Naive B cell (primary cell): ENCODE measurements at places on chromosomes 16 and 17. TPM values are rescaled to one million over a fixed set of nuclear protein-coding genes. Genes with fewer than 3 reads are reported as not detected.

DNA sequence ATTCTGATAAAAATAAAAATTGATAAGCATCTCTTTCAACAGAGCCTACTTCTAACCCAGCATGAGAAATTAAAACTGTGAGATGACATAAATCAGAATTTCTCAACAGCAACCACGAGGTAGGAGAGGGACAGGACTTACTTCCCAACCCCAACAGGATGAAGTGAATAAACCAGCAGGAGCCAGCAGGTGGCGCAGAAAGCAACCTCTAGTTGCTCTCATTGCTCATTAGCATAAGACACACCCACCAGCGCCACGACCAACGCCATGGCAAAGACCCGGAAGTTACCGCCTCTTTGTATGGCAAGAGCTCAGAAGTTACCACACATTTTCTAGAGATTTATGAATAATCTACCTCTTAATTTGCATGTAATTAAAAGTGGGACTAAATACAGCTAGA lies 189.4 kb upstream of the CDH8 start:
- H3K27me3 ChIP-seq = no peaks in the 10 kb centered on the region
- H3K4me3 ChIP-seq = no peak overlapping the region
- no peaks in the 10 kb centered on the region for H3K4me1 ChIP-seq
- no peak overlapping the region for H3K27ac ChIP-seq
- H3K36me3 ChIP-seq = no peaks in the 10 kb centered on the region

GRCh38 chr16:84048270-84048669 lies 5.7 kb upstream of the SLC38A8 start:
- no peaks in the 10 kb centered on the region for H3K4me1 ChIP-seq
- no peak for DNase-seq
- peaks cover 9% of the 10 kb centered on the region for H3K36me3 ChIP-seq
- no peak overlapping the region for H3K27ac ChIP-seq
- H3K27me3 ChIP-seq = peaks cover 6% of the 10 kb centered on the region

DNA sequence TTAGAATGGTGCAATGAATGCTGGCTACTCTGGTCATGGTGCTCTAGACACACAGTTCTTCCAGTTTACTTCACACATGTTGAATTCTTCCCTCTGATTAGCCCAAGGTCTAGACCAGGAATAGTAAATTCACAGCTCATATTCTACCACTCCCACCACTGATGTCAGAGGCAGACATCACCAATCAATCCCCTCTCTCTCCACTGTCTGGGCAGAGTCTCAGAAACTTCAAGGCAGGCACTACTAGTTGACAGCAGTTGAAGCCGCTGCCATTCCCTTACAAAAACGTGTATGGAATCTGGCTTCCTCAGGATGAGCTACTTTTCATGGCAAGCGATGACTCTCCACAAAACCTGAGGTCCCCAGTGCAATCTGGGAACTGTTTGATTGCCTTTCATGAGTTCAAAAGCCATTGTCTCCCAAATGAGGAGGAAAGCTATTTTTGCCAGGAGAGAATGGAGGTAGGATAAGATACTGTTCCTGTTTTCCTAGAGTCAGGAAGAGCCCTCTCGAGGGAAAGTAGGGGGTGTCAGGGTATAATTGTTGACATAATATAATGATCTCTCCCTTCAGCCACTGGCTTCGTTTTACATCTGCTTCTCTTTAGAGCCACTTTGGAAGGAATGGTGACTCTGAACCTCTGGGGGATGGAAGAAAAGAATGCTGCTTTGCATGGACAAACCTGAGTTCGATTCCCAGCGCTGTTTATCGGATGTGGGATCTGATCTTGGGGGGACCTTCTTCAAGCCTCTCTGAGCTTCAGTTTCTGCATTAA lies 90.0 kb downstream of the FOXL1 start:
- peaks cover 9% of the 10 kb centered on the region for H3K27me3 ChIP-seq
- H3K36me3 ChIP-seq = no peaks in the 10 kb centered on the region
- no peak overlapping the region for H3K27ac ChIP-seq
- no peaks in the 10 kb centered on the region for H3K4me1 ChIP-seq

DNA sequence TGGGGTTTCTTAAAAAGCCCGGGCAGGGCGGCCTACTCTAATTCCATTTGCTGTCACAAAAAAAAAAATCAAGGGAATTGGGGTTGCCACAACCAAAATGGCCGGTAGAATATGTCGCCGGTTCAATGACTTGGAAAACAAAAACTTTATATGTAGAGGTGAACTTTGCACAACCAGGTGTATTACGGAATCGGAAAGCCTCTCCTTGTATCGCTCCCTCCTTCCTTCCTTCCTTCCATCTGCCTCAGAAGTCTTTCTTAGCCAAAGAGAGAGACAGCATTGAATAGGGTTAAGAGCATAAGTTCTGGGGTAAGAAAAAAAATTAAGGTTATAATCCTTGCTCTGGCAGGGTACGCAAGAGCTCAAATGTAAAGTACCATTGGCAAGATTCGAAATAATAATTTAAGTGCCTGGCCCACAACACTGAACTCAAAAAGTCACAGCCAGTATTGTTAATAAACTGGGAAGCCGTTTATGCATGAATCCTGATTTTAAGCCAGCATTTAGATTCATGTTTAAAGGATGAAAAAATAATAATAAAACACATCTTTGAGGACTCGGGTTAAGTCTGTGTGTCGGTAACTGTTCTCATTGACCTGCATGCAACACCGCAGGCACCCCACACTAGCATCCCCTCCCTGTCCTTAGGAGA lies 522 bp upstream of the GLG1 start:
- no peak for DNase-seq
- peak overlapping the region; percentile 86 for H3K27ac ChIP-seq
- H3K4me1 ChIP-seq = peaks cover 43% of the 10 kb centered on the region
- H3K4me3 ChIP-seq = peak overlapping the region; percentile 95
- H3K36me3 ChIP-seq = no peaks in the 10 kb centered on the region

DNA sequence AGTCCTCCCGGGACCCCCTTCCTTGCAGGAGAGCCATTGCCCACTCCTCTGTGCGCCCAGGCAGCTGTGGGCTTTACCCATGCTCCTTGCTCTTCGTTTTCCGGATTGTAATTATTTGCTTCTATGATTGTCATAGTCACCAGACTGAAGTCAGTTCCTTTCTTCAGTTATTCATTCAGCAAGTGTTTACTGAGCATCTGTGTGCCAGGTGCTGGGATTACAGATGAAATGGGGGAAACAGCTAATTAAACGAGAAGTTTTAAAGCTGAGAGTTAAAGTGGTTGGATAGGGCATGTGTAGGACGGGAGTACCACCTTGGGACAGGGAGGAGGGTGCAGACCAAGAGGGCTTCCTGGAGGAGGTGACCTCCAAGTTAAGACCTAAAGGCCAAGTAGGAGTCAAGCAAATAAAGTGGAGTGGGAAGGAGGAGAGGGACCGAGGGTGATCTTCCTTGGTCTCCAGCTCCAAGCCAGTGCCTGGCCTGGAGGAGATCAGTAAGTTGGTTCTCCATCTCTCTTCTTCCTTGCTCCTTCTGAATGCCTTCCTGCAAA lies 126.6 kb downstream of the OR1D5 start:
- no peak overlapping the region for H3K27ac ChIP-seq
- H3K4me1 ChIP-seq = peaks cover 27% of the 10 kb centered on the region
- no peak for DNase-seq
- no peak overlapping the region for H3K4me3 ChIP-seq
- H3K36me3 ChIP-seq = peaks cover 8% of the 10 kb centered on the region
- H3K27me3 ChIP-seq = peaks cover 24% of the 10 kb centered on the region

GRCh38 chr17:59623151-59623550 lies 3.5 kb downstream of the CLTC start:
- H3K4me3 ChIP-seq = peak overlapping the region; percentile 96
- H3K27ac ChIP-seq = peak overlapping the region; percentile 91
- no peaks in the 10 kb centered on the region for H3K36me3 ChIP-seq

DNA sequence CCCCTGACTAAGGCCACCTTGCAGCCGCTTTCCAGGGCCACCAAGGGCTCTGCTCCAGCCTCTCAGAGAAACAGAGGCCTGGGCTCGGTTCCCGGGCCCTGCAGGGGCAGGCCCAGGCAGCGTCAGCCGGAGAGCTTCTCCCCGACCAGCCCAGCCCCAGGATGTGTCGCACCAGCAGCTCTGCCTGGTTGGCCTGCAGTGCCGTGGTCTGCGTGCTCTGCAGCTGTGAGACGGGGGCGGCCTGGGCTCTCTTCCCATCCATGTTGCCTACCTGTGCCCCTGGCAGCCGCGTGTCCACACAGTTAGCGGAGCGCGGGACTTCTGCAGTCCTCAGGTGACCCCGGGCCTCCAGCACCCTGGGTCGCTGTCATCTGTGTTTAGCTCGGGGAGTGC lies 4.8 kb downstream of the IGFALS start:
- no peak overlapping the region for H3K27ac ChIP-seq
- no peak overlapping the region for H3K4me3 ChIP-seq
- H3K27me3 ChIP-seq = no peaks in the 10 kb centered on the region
- H3K4me1 ChIP-seq = peaks cover 9% of the 10 kb centered on the region
- no peak for DNase-seq
- H3K36me3 ChIP-seq = peaks cover 7% of the 10 kb centered on the region

- H3K4me3 ChIP-seq = peak overlapping the region; percentile 89
- H3K27me3 ChIP-seq = no peaks in the 10 kb centered on the region
- no peak overlapping the region for H3K27ac ChIP-seq
- DNase-seq = no peak
- H3K36me3 ChIP-seq = no peaks in the 10 kb centered on the region
Measured at GRCh38 chr16:23146877-23147601, 2.2 kb downstream of the USP31 start.

- no peak overlapping the region for H3K4me3 ChIP-seq
- H3K4me1 ChIP-seq = no peaks in the 10 kb centered on the region
- peaks cover 26% of the 10 kb centered on the region for H3K36me3 ChIP-seq
- H3K27ac ChIP-seq = no peak overlapping the region
- no peak for DNase-seq
Measured at GRCh38 chr16:81708266-81709015, 70.7 kb upstream of the PLCG2 start.

GRCh38 chr16:86899151-86899550 lies 320.8 kb downstream of the FOXL1 start:
- no peak overlapping the region for H3K27ac ChIP-seq
- no peak for DNase-seq
- H3K4me3 ChIP-seq = no peak overlapping the region
- H3K36me3 ChIP-seq = no peaks in the 10 kb centered on the region

DNA sequence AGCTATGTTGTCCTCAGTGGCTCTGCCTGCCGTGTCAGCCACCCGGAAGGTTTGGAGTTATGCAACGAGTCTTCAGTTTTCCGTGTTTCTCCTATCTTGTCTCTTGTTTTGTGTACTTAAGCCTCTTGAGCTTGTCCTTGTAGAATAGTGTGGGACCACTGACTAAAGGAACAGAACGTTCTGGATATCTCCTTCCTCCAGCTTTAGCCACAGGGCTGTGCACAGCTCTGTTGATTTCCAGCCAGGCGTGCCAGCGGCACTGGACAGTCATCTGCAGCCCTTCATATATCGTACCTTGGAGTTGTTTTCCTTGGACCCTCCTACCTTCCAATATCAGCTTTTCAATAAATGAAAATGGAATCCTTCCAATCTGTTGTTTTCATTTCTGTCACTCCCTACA lies 39.8 kb downstream of the TMEM11 start:
- H3K4me1 ChIP-seq = peaks cover 24% of the 10 kb centered on the region
- no peak overlapping the region for H3K4me3 ChIP-seq
- H3K27ac ChIP-seq = no peak overlapping the region
- no peaks in the 10 kb centered on the region for H3K27me3 ChIP-seq
- DNase-seq = no peak

GRCh38 chr17:63019138-63019873 lies 53.3 kb downstream of the TANC2 start:
- no peaks in the 10 kb centered on the region for H3K27me3 ChIP-seq
- H3K4me1 ChIP-seq = no peaks in the 10 kb centered on the region
- DNase-seq = no peak

- H3K27ac ChIP-seq = no peak overlapping the region
- no peaks in the 10 kb centered on the region for H3K27me3 ChIP-seq
- DNase-seq = no peak
- H3K36me3 ChIP-seq = no peaks in the 10 kb centered on the region
- H3K4me1 ChIP-seq = peaks cover 2% of the 10 kb centered on the region
Measured at GRCh38 chr16:70484867-70485266, 30.5 kb downstream of the FCSK start.

GRCh38 chr16:48300391-48300856 lies 53.1 kb upstream of the ABCC11 start:
- H3K27me3 ChIP-seq = no peaks in the 10 kb centered on the region
- H3K4me3 ChIP-seq = no peak overlapping the region
- peak overlapping the region; percentile 56 for H3K27ac ChIP-seq
- no peak for DNase-seq
- H3K4me1 ChIP-seq = no peaks in the 10 kb centered on the region

DNA sequence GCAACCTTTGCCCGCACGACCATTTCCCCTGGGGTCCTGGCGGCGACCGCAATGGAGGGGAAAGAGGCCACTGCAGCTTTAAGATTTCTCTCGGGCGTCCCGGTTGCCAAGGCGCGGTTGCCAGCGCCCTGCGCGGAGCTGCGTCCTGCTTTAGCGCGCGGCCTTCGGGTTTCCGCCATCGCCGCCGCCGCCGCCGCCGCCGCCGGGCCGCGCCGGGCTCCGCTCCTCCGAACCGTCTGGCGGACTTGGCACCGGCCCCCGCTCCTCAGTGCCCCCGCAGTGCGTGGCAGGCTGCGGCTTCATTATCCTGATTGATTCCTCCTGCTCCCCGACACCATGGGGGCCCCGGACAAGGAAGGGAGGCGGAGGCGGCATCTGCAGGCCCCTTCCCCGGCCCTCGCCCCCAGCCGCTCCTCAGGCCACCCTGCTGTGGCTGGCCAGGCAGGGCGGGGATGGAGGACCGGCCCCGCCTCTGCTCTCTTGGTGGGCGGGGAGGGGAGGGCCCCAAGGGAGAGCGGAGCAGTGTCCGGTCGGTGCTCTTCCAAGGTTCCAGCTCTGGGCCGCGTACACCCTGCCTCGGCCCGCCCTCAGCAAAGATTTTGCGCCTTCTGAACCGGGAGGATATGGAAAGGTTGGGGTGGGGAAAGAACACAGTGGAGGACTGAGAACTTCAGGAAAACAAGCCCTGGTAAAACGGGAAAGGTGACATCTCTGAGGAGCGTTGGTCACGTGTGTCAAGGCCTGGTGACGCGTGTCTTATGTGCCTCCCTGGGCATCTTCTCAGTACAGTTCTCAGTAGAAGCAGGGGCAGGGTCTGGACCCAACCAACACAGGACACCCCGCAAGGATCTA lies 34.0 kb downstream of the NEUROD2 start:
- peak overlapping the region; percentile 68 for H3K27ac ChIP-seq
- peaks cover 8% of the 10 kb centered on the region for H3K27me3 ChIP-seq
- H3K36me3 ChIP-seq = peaks cover 14% of the 10 kb centered on the region
- H3K4me3 ChIP-seq = peak overlapping the region; percentile 85

DNA sequence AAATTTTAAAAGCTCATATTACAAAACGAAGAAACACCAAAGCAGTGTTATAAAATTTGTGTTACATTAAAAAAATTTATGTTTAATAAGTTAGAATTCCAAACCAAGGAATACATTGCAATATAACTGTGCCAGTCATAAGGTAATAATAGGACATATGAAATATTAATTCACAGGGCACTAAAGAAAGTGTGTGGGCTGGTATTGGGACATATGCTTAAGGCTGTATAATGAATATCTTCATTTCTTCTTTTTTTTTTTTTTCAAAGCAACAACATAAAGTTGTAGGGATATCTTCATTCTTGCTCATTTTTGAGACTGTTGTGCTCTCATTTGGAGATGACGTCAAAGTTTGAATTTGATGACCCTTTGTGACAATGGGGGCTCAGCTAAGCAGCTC lies 17.5 kb upstream of the FBXO47 start:
- peaks cover 6% of the 10 kb centered on the region for H3K27me3 ChIP-seq
- H3K4me1 ChIP-seq = no peaks in the 10 kb centered on the region
- no peak for DNase-seq
- H3K36me3 ChIP-seq = no peaks in the 10 kb centered on the region
- H3K27ac ChIP-seq = no peak overlapping the region
- no peak overlapping the region for H3K4me3 ChIP-seq

The C16orf92 gene
- polyA plus RNA-seq = not detected

The DNAH2 gene
- polyA plus RNA-seq = not detected

The PRR14 gene
- polyA plus RNA-seq = 40.9 TPM

The HAS3 gene
- polyA plus RNA-seq = 0.29 TPM

The ABCC6 gene
- polyA plus RNA-seq = not detected

The OTOP3 gene
- polyA plus RNA-seq = not detected

The CTRB2 gene
- polyA plus RNA-seq = not detected

The NKD1 gene
- 0.03 TPM for polyA plus RNA-seq

The CD300LB gene
- not detected for polyA plus RNA-seq
